ENCODE measurements at places on chromosomes 2 and 18. TPM values are rescaled to one million over a fixed set of nuclear protein-coding genes. Genes with fewer than 3 reads are reported as not detected.

The AOX1 gene
- 7.2 TPM for polyA plus RNA-seq

GRCh38 chr2:111138839-111139238 lies 18.1 kb downstream of the BCL2L11 start:
- no peak for DNase-seq

GRCh38 chr2:27307545-27308358 lies 493 bp downstream of the UCN start:
- DNase-seq, result no peak

DNA sequence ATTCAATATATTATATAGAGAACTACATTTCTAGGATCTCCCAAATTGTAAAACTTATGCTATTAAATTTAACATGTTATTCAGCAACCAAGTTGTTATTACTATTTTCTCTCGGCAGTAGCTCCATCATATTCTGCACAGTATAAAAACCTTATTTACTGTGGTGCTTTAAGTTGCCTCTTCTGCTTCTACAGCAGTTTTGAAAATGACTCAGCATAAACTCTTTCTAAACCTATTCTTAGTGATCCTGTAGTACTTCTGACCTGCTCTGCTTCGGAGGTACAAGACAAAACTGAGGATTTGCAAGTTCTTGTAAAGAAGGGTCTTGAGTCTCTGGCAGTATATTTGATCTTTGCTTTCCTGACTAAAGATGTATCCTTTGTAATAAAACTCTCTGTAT lies 567.2 kb downstream of the TMX3 start:
- no peak for DNase-seq

GRCh38 chr2:98608962-98609604 lies 694 bp downstream of the UNC50 start:
- peak; percentile 64 for DNase-seq

- DNase-seq, result no peak
These were observed 19.3 kb upstream of the LOXHD1 start for GRCh38 chr18:46676182-46676835.

GRCh38 chr2:138000796-138001195 lies 36.5 kb downstream of the HNMT start:
- DNase-seq, result no peak

DNA sequence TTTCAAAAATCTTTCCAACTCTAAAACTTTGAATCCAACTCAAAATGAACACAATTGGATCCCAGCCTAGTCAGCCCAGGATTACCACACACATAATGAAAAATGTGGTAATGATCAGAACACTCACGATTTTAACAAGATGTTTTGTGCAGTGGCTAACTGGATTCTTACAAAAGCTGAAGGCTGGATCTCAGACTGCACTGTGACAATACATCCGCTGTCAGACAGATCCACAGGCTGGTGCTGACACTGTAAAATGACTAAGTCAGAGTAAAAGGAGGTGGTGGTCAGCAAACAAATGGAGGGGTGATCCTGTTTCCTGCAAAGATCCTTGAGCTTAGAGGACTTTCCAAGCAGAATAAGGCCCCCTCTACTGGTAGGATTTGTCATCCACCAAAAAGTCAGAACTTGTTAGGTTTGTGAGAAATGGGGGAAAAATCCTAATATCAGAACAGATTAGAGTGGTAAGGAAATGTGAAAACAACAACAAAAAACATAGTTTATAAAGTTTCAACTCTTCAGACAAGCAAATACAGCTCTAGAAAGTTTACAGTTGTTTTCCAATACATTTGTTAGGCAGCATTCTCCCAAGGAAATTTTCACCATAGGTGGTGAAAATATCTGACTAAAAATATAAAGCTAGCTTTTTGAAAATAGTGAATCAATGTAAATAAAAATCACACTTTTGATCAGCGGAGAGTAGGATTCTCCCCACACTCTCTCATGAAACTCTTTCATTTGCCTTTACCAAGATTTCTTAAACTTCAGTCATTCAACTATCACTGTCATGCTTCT lies 211.9 kb downstream of the AGPS start:
- no peak for DNase-seq

GRCh38 chr2:64857581-64858471 lies 131.4 kb upstream of the SLC1A4 start:
- DNase-seq, result peak; percentile 87

- DNase-seq, result no peak
These were observed 128.4 kb downstream of the KLHL29 start for GRCh38 chr2:23513245-23513871.

DNA sequence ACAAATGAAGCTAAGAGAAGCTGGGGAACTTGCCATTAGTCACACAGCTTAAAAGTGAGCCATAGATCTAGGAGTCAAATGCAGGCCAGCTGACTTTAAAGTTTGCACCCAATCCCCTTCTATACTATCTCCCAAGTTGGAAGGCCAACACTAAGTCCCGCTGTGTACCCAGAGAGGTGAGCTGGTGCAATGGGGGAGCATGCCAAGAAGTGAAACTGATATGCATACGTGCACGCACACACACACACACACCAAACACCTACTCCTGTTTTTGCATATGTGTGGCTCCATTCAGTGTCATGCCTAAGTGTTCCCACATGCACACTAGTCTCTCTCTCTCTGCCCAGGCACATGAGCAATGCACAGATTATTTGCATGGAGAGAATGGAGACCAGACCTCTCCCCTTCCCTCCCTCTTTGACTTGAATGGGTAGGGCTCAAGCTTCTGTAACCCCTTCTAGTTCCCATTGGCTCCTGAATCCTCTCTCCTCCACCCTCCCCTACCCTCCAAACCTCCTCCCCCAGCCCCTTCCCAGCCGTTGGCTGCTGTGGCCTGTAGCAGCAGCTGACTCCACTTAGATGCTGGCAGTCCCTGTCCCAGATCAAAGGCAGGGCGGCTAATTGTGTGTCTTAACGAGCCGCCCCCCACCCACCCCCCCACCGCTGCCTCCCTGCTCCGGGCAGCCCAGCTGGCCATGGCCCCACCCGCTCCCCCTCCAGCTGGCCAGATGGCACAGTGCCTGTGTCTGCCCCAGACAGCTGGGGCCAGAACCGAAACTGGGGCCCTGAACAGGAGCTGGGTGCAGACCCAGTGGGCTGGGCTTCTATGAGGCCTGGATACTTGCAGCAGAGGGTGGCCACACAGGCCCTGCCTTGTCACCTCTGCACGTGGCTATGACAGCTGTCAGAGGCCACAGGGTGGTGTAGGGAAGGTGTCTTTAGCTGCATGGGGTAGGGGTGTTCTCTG lies 5.6 kb downstream of the WNT10A start:
- DNase-seq, result peak; percentile 53

All from right cardiac atrium (tissue), 5 donors.